Left ventricle myocardium superior (tissue), 1 donor: ENCODE measurements at places on chromosomes 3 and 15.

DNA sequence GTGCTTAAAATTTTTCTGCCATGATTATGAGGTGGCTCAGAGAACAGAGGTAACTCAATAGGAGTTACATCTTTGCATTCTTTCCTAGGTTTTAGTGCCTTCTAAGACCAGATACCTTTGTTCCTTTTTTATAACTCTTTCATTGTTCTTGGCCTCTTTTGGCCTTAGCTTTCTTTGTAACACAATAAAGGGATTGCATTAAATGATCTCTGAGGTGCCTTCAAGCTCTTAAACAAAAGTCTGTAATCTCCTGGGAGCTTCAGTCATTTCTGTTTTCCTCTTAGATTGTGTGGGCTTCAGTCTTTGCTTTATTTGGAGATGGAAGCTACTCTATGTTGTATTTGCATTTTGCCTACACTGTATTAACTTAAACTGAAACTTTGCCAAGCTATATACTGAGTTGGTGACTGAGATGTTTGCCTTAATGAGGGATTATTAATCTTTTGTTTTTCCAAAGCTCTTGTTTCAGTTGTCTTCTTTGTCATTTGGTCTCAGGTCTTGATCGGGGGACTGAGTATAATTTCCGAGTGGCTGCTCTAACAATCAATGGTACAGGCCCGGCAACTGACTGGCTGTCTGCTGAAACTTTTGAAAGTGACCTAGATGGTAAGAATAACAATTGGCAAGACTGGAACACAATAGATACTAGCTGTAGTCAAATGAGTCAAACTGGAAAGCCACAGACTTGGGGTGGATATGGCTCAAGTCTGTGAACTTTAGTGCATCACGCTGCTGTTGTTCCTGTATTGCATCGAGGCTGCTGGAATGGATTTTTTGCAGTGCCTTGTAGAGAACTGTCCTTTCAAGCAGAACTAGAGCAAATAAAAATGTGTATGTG, 110.3 kb downstream of the HCN4 start:
- DNase-seq: no peak

DNA sequence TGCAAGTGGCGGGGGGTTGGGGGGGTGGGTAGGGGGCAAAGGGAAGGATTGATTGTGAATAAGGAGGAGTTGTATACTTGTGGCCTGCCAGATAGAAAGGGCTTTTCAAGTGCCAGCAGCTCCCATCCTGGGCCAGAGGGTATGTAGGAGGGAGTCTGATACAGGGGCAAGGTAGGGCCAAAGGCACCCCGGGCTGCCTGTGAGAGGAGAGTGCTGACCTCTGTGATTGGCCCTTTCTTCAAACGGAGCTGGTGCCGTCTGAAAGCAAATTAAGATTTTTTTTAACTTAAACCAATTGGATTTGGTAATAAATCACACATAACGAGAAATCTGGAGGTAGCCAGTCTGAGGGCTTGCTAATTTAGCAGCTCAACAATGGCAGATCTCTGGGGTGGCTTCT, 229.9 kb downstream of the THSD4 start:
- no peak for DNase-seq

DNA sequence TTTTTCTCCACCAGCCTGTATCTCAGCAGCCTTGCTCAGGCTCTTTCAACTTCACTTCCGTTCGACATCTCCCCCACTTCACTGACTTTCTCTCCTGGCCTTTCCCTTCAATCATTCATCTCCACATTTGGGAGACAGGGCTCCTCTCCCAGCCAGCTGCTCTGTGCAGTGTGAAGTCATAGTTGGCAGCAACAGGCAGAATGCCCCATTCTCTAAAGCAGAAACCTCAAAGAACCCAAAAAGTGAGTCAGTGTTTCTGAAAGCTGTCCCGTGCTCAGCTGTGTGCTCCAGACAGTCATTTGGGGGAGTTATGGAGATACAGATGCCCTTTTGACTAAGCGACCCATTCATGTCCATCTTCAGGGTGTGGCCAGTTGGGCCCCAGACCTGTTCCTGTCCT, 54.3 kb downstream of the NTRK3 start:
- DNase-seq: no peak

- no peak for DNase-seq
These were observed 36.7 kb downstream of the XYLB start for GRCh38 chr3:38383156-38383875.

GRCh38 chr15:54941417-54941816, 255.3 kb downstream of the RSL24D1 start:
- DNase-seq: no peak

DNA sequence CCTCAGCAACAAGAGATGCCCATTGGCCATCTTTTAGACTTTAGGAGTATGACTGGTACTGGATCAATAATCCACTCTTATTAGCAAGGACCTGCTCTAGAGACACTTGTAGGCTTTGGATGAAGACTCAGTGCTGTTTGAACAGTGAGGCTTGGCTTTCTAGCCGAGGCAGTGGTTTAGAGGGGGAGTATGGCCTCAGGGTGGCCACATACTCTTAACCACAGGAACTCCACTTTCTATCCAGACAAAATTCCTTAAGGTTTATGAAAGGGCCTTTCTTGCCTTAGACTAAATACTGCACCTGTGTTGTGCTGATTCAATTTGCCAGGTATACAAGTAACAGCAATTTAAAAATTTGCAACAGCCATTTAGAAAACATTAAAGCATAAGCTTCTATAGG, 1046.3 kb downstream of the DIPK2A start:
- no peak for DNase-seq

DNA sequence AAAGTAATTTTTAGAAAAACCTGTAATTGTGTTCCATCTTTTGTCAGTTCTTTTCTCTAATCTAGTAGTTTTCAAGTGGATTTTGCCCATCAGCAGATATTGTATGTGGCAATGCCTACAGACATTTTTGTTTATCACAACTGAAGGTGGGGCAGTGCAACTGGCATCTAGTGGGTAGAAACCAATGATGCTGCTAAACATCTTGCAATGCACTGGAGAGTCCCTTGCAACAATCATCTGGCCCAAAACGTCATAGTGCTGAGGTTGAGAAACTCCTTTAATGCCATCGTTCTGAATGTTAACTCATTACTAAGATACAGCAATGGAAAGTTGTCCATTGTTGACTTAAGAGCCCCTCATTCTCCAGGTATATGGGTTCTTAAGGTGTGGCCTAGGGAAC, 80.1 kb downstream of the BTD start:
- DNase-seq: no peak

DNA sequence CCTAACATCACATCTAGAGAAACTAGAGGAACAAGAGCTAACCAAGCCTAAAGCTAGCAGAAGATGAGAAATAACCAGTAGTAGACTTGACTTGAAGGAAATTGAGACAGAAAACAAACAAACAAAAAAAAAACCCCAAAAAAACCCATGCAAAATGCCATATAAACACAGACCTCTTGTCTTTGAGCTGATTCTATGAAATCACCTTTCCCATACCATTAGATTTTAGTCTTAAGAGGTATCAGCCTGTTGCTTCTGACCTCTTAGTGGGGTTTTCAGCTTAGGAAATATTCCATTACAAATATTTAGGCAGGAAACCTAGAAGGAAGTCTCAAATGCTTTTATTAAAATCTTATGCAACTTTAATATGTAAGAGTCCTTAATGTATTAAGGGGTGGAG, 23.9 kb upstream of the ST3GAL6 start:
- no peak for DNase-seq

GRCh38 chr15:101207867-101208288, 44.0 kb downstream of the CHSY1 start:
- no peak for DNase-seq

GRCh38 chr15:39415634-39416033, 165.2 kb upstream of the THBS1 start:
- no peak for DNase-seq

DNA sequence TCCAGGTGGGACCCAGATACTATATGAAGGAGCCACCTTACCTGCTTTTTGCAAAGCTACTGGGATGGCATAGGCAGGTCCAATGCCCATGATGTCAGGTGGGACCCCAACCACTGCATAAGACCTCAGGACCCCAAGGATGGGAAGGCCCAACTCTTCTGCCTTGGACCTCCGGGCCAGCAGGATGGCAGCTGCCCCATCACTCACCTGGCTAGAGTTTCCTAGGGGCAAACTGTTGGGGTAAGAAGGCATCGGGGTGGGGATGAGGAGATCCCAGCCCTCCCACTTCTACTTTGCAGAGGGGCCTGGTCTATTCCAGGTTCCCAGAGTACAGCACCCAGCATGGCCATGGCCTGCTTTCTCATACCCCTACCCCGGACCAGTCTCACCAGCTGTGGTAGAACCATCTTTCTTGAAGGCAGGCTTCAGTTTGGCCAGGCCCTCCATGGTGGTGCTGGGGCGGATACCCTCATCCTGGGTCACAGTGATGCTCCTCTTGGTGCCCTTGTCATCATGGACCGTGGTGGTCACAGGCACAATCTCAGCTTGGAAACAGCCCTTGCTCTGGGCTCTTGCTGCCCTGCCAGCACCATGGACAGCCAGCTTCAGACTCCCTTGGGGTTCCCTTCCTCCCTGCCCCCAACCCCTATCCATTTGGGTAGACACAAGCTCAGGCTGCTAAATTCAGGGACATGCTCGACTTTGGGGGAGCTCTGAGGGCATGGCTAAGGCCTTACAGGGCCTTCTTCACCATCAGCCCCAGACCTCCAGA, 10.6 kb downstream of the ACAA1 start:
- DNase-seq: no peak

DNA sequence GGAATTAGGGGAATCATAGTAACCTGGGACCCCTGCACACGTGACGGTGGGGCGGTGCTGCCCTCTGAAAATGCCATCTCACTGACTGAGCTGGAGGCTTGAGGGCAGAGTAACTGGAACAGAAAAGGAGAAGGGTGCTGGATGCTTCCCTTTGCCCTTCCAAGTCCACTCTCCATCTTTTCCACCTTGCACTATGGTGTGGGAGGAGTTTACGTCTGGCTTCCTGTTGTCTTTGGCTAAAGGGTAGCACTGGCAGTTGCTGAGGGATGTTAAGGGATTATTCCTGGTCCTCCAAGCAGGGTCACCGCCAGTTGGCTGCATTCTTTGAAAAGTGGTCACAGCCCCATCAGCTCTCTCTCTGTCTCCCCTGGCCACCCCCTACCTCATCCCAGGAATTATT, 129.4 kb upstream of the SNTN start:
- DNase-seq: no peak

GRCh38 chr3:45677033-45677446, 12.2 kb upstream of the SACM1L start:
- no peak for DNase-seq

- DNase-seq: no peak
These were observed 21.0 kb downstream of the ABHD2 start for GRCh38 chr15:89109238-89109637.

DNA sequence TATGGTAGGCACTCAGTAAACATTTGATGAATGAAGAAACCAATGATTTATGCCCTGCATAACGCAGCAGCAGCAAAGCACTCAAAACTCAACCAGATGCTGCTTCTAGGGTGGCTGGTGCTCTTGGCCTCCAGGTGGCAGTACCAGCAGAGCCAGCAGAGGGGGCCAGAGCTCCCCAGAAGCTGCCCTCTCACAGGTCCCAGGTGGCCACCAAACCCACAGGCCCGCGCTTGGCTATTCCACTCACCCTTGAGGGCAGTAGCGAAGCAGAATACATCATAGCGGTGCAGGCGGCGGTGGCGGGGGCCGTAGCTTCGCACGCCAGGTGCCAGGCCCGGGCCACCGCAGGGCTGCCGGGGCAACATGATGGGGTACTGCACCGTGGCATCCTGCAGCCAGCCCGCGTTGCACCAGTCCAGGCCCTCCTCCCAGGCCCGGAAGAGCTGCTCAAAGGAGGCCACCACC, 16.6 kb downstream of the HAPLN3 start:
- DNase-seq: peak; percentile 61

- DNase-seq: peak; percentile 19
These were observed 41.8 kb upstream of the IQSEC1 start for GRCh38 chr3:13114811-13115575.

- no peak for DNase-seq
These were observed 60.5 kb downstream of the LINGO1 start for GRCh38 chr15:77572186-77572585.

DNA sequence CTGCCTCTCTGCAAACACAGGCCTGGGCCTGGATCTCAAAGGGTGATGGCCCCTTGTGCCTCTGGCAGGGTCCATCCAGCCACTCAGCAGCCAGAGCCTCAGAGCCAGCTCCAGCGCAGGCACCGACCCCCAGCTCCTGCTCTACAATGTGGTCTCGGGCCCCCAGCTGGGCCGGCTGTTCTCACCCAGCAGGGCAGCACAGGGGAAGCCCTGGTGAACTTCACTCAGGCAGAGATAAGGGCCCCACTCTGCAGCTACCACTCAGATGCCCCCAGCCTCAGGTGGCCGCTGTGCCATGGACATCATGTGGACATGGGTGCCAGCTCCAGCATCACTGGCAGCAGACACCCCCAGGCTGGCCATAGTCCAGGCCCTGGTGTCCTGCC, 173.1 kb downstream of the TBC1D2B start:
- DNase-seq: peak; percentile 16

DNA sequence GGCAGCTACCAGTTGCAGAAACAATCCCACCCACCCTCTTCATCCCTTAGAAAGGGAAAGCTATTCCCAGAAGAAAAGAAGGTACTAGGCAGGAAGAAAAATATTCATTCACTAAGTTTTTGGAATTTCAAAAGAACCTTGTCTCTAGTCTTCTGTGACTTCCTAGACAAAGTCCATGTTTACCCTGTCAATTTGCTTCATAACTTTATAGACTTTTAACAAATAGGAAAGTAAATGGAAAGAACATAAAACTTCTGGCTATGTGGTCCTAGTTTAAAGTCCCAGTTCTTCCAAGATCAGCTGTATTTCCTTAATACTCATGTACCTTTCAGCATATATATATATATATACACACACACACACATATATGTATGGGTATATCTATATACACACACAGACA, 143.7 kb upstream of the SNTN start:
- no peak for DNase-seq

- DNase-seq: no peak
These were observed 40.1 kb upstream of the MTMR10 start for GRCh38 chr15:31031471-31032067.

DNA sequence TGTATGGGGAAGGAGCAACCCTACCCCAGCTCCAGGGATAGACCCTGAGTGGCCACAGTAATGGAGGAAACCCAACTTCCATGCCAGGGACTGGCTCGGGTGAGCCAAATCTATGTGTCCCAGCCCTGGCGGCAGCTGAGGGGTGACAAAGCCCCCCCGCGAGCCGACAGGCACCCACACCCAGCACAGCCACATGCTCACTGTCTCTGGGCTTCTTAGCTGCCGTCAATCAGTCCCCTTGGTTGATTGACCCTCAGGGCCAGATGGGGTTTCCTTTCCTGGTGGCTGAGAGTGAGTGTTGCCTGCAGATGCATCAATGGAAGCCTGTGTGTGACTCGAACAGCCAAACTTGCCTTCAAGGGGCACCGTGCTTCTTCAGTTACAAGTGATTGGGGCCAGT, 2.1 kb upstream of the OCA2 start:
- DNase-seq: no peak

- peak; percentile 86 for DNase-seq
These were observed 15.3 kb downstream of the TNK2 start for GRCh38 chr3:195893044-195893395.

DNA sequence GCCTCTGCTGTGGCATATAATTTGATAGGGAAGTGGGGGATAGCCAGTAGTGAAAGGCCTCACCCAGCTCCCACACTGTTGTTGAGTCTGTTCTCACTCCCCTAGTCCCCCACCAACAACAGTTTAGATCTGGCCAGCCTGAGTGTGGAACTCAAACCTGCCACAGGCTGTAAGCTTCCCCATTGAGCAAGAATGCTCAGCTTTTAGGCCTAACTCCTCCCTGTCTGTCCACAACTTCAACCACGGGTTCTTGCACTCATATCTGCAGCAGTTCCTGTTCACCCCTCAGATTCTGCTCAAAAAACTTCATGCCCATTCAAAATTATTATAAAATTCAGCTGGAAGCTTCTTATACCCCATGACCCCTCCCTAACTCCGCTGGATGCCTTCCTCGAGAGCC, 975.1 kb downstream of the NSUN3 start:
- no peak for DNase-seq
